ENCODE measurements at places on chromosomes 6 and 20.

DNA sequence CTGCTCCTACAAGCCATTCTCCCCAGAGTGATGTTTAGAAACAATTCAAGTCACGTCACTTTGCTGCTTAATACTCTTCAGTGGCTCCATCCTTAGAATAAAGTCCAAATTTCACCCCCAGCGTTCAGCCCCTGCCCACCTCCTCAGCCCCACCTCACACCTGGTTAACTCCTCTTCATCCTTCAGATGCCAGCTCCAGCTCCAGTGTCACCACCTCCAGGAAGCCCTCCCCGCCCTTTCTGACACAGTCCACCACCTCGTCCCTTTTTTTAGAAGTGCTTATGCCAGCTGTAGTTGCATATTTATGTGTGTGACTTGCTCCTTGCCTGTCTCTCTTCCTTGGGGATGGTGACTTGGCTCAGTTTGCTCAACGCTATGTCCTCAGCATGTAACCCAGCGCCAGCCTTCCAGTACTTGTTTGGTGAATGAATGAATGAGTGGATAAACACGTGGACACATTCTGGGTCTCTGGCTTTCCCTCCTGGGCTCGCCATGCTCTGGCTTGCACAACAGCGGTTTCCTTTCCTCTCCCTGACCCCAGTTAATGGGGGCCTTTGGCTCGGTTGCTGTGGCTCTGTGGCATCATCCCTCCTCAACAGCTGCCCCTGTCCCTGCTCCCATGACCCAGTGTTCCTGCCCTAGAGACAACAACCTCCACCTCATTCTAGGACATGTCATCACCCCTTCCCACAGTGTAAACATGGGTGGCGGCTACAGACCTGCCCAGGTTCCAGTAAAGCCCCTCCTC, 3.7 kb upstream of the IP6K3 start:
- DNase-seq = no peak

DNA sequence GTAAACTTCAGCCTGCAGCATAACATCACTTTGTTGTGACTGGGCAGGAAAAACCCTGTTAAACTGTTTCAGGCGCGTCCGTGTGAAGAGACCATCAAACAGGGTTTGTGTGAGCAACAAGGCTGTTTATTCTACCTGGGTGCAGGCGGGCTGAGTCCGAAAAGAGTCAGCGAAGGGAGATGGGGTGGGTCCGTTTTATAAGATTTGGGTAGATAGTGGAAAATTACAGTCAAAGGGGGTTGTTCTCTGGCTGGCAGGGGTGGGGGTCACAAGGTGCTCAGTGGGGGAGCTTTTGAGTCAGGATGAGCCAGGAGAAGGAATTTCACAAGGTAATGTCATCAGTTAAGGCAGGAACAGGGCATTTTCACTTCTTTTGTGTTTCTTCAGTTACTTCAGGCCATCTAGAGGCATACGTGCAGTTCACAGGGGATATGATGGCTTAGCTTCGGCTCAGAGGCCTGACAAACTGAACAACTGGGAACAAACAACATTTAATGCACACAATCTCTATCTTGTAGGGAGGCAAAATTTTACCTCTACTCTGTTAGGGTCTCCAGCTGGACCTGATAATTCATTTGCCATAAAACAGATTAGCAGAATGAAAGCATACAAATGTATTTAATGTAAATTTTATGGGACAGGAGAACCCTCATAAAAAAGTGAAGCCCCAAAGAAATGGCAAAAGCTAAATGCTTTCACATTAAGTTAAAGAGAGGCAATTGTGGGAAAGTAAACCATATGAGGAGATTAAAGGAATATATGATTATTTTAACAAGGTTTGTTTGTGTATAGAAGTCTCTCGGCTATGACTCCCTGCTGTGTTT, 58.3 kb upstream of the HFE start:
- DNase-seq = no peak

- DNase-seq = no peak
These were observed 1.9 kb upstream of the BCAS4 start for GRCh38 chr20:50792708-50793574.

GRCh38 chr20:3646651-3647050, 16.5 kb downstream of the GFRA4 start:
- no peak for DNase-seq

GRCh38 chr6:81145506-81145905, 607.0 kb downstream of the TENT5A start:
- no peak for DNase-seq

- no peak for DNase-seq
These were observed 42.6 kb upstream of the SCML4 start for GRCh38 chr6:107866606-107867301.

GRCh38 chr6:41083072-41083471, 10.3 kb downstream of the NFYA start:
- no peak for DNase-seq
